ENCODE measurements at places on chromosomes 16 and 17. TPM values are rescaled to one million over a fixed set of nuclear protein-coding genes. Genes with fewer than 3 reads are reported as not detected.

Gene EME1
- total RNA-seq = 9.2 TPM

Gene KRT25
- not detected for total RNA-seq

Gene ITGA2B
- not detected for total RNA-seq

Gene ZP2
- not detected for total RNA-seq

Gene CDH13
- 95.3 TPM for total RNA-seq

Gene AURKB
- total RNA-seq = 9.6 TPM

Gene CRYBA1
- total RNA-seq = not detected

Gene EEF2K
- 31.1 TPM for total RNA-seq

Gene ASPA
- total RNA-seq = 0.13 TPM

Gene PRKCB
- 0.19 TPM for total RNA-seq

Gene TBC1D24
- total RNA-seq = 10.3 TPM

Gene TMEM132E
- not detected for total RNA-seq

Gene ITPRIPL2
- total RNA-seq = 65.3 TPM

Gene CCDC40
- 2.9 TPM for total RNA-seq

Gene CACNA1G
- total RNA-seq = 0.37 TPM

Gene LCMT1
- 56.3 TPM for total RNA-seq

Gene TAC4
- not detected for total RNA-seq

Gene ASIC2
- total RNA-seq = 0.13 TPM

Gene ATP1B2
- under 0.01 TPM for total RNA-seq

Gene ZNF23
- total RNA-seq = 8.9 TPM

Gene SPAG5
- total RNA-seq = 21.9 TPM

Gene TP53TG3F
- not detected for total RNA-seq

Gene OR3A2
- 0.06 TPM for total RNA-seq

Gene NUFIP2
- total RNA-seq = 31.6 TPM

Gene PRR29
- 1.5 TPM for total RNA-seq

Gene SPATA22
- total RNA-seq = not detected

Gene TPSB2
- not detected for total RNA-seq

Gene CLDN7
- total RNA-seq = 3.5 TPM

Gene GRN
- total RNA-seq = 273 TPM

Gene CRYM
- total RNA-seq = 0.26 TPM

Gene MPV17L
- total RNA-seq = 0.53 TPM

Gene INTS2
- 14.5 TPM for total RNA-seq

Gene ADAP2
- 0.79 TPM for total RNA-seq

Gene C17orf67
- total RNA-seq = 0.53 TPM

Gene EXOC7
- 98.9 TPM for total RNA-seq

All from aortic smooth muscle cell (primary cell).